SJCRH30 (cell line): ENCODE measurements at places on chromosomes 4 and X. TPM values are rescaled to one million over a fixed set of nuclear protein-coding genes. Genes with fewer than 3 reads are reported as not detected.

MAGEE1 gene
- 2.0 and 2.1 TPM in 2 replicates for total RNA-seq

DNA sequence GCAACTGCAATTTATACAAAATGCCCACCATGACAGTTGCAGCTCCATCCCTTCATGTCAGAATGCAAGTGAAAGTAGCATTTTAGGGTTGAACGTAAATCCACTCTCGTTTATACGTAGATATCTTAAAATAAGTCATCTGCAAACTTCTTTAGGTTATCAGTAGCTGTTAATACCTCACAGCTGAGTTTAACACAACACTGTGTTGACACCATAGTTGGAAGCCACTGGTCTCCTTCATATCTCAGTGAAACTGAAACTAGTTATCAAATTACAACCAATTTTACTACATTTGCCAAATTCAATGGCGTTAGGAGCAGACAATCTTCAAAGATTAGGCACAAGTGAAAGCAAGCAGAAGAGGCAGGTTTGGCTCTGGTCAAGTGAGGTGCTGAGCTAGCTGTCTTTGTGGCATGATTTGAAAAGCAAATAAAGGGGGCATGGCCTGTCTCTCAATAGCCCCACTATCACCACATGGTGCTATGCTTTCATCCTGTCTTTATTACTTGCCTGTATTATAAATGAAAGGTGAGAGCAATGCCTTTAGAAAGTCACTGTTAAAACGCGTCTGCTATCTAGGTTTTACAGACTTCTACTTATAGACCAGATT, 12.3 kb downstream of the PPP3CA start:
- H3K27ac ChIP-seq: no peak overlapping the region
- no peaks in the 10 kb centered on the region for H3K4me1 ChIP-seq
- DNase-seq: no peak
- H3K36me3 ChIP-seq: no peaks in the 10 kb centered on the region
- no peaks in the 10 kb centered on the region for H3K27me3 ChIP-seq
- no peak overlapping the region for H3K4me3 ChIP-seq

SRPK3 gene
- total RNA-seq: 17.9 and 33.6 TPM in 2 replicates

DNA sequence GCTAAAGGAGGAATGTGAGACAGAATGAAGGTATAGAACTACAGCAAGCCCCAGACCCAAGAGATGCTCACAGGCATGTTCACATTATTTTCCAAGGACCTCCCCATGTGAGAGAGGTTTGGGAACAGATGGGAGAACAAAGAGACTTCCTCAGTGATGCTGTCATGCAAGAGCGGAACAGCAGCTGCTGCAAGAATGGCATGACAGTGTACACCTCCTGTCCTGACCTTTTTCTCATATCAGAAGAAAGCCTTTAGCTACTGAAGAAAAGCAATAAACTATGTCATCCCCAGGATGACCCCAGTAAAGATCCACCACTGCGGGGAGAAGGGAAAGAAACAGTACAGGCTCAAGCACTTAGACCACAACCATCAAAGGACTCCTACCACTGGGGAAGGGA, 7.2 kb downstream of the PRDM5 start:
- H3K27ac ChIP-seq: peak overlapping the region; percentile 70
- peaks cover 13% of the 10 kb centered on the region; the same call in 1 of the 2 replicates for H3K36me3 ChIP-seq
- peak; percentile 80 for DNase-seq
- peaks cover 14% of the 10 kb centered on the region for H3K4me1 ChIP-seq
- H3K27me3 ChIP-seq: no peaks in the 10 kb centered on the region

DNA sequence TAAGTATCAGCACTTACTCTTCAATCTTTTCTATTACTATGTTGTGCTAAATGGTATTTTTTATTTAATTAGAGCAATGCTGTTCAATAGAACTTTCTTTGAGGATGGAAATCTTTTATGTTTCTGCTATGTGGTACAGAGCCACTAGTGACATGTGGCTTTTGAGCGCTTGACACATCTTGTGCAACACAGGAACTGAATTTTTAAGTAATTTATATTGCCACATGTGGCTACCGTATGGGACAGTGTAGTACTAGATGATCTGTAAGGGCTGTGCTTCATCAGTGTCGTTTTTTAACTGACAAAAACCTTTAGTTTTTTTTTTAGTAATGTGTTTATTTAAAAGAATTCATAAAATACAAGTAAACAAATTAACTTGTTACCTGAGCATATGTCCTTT, 22.4 kb downstream of the HPRT1 start:
- H3K27me3 ChIP-seq: no peaks in the 10 kb centered on the region
- no peak overlapping the region for H3K27ac ChIP-seq
- peaks cover 14% of the 10 kb centered on the region; the same call in 1 of the 2 replicates for H3K36me3 ChIP-seq
- no peak for DNase-seq
- H3K4me3 ChIP-seq: no peak overlapping the region

GPR143 gene
- not detected in 2 replicates for total RNA-seq

MAGEB2 gene
- total RNA-seq: 0.14 and 0.20 TPM in 2 replicates

- H3K27me3 ChIP-seq: no peaks in the 10 kb centered on the region
- H3K4me3 ChIP-seq: no peak overlapping the region
- DNase-seq: no peak
- H3K36me3 ChIP-seq: no peaks in the 10 kb centered on the region
- H3K27ac ChIP-seq: no peak overlapping the region
- no peaks in the 10 kb centered on the region for H3K4me1 ChIP-seq
Measured at GRCh38 chr4:166162327-166162726, 289.3 kb downstream of the TLL1 start.

DNA sequence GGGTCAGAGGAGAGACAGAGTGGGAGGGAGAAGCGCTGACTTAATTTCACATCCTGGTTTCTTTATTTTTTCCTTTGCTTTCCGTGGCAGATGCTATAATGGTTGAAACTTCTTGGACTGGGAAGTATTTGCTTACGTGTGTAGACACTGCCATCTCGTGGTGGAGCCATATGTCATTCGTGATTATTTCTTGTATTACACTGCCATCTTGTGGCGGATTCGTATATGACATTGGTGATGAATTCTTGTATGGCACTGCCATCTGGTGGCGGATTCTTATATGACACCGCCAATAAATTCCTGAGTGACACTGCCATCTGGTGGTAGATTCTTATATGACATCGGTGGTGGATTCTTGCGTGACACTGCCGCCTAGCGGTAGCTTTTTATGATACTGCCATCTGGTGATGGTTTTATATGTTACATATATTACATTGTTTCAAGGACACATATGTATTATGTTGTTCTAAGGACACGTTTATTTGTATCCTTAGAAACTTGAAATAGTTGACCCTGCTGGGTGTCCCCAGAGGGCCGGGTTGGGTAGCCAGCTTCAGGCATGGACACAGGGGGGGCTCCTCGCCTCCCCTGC, 37.3 kb upstream of the CLCN4 start:
- H3K27me3 ChIP-seq: no peaks in the 10 kb centered on the region
- DNase-seq: peak; percentile 68
- no peaks in the 10 kb centered on the region for H3K4me1 ChIP-seq
- no peak overlapping the region for H3K4me3 ChIP-seq
- H3K27ac ChIP-seq: no peak overlapping the region

GRCh38 chrX:51747671-51748070, 4.4 kb downstream of the GSPT2 start:
- H3K27ac ChIP-seq: no peak overlapping the region
- no peak overlapping the region for H3K4me3 ChIP-seq
- no peaks in the 10 kb centered on the region for H3K36me3 ChIP-seq
- DNase-seq: no peak

GRCh38 chr4:106677213-106677612, 308.6 kb upstream of the GIMD1 start:
- H3K27me3 ChIP-seq: no peaks in the 10 kb centered on the region
- DNase-seq: no peak
- no peaks in the 10 kb centered on the region for H3K4me1 ChIP-seq
- H3K4me3 ChIP-seq: no peak overlapping the region
- H3K27ac ChIP-seq: no peak overlapping the region

- H3K4me1 ChIP-seq: peaks cover 7% of the 10 kb centered on the region
- H3K27ac ChIP-seq: no peak overlapping the region
- no peak for DNase-seq
- no peaks in the 10 kb centered on the region for H3K27me3 ChIP-seq
- H3K4me3 ChIP-seq: no peak overlapping the region
Measured at GRCh38 chr4:124629681-124630080, 82.9 kb downstream of the ANKRD50 start.

GRCh38 chr4:86948276-86948675, 13.5 kb downstream of the AFF1 start:
- DNase-seq: no peak
- no peak overlapping the region for H3K4me3 ChIP-seq
- H3K27me3 ChIP-seq: no peaks in the 10 kb centered on the region
- H3K4me1 ChIP-seq: no peaks in the 10 kb centered on the region
- H3K36me3 ChIP-seq: 0 out of 2 replicates have a peak, but pooled peaks cover 3% of the 10 kb centered on the region

DNA sequence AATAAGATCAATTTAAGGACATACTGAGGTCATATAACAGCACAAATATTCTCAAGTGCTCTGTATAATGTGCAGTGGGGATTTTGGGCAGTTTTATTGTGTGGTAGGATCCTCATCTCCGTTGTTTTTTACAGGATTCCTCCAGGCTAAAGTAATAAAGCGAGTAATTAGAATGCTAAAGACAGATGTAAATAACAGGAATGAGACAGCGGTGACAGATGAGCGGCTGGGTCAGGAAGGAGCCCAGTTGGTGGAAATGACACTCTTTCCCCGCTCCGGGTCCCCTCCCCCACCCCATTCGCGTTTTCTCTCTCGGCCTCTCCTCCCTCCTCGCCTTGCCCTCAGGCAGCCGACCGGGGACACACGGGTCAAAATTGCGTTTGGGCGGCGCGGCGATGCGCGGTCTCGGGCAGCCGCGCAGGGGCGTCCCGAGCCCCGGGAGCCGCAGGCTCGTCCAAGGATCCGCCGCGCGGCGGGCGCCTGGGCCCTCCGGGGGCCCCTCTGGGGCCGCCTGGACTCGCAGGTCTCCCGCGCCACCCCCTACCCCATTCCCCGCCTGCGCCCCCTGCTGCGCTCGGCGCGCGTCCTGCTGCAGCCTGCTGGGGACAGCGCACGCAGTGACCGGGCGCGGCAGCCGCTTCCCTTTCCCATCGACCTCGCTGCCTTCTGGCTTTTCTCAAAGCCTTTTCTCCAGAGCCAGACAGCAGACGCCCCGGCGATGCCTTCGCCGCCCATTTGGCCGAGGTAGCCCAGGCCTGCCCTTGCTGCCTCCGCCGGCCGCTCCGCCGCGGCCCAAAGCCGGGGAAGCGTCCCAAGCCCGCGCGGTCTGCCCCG, 16.2 kb downstream of the POU4F2 start:
- no peaks in the 10 kb centered on the region for H3K4me1 ChIP-seq
- H3K4me3 ChIP-seq: peak overlapping the region; percentile 50
- H3K27ac ChIP-seq: no peak overlapping the region
- peak; percentile 43 for DNase-seq
- H3K27me3 ChIP-seq: no peaks in the 10 kb centered on the region

AMBN gene
- total RNA-seq: 0.10 TPM in 1 of 2 replicates, not detected in the other

DNA sequence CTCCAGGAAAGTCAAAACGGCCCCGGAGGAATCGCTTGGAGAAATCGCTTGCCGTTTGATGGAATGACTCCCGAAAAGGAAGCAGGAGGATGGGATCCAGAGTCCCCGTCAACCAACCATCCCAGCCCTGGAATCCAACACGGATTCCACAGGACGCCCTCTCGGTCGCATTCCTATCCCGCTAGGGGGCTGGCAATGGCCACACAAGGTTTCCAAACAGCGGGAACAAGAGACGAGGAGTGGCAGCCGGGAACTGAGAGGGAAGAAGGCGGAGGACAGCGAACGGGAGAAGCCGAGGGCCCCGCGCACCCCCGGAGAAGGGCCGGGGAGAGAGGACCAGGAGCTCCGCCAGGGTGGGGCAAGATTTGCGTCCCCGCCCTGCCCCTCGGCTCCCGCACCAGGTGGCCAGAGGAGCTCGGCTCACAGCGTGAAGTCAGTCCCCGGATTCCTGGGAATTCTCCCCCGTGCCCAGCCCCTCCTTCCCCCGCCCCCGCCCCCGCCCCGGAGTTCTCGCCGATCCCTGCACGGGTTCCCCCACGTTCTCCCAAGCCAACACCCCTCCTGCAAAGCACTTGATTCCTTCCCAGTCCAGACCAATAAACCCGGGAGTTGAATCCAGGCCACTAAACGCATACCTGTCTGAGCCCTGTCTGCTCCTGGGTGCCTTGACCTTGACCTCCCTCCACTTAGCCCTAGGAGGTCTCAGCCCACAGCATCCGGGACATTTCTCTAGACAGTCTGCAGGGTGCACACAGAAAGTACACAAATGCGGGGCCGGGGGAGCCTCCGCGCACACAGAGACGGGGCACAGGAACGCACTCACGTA, 1.4 kb downstream of the PDZD4 start:
- H3K4me3 ChIP-seq: peak overlapping the region; percentile 56
- no peak overlapping the region for H3K27ac ChIP-seq
- H3K27me3 ChIP-seq: no peaks in the 10 kb centered on the region
- no peaks in the 10 kb centered on the region for H3K36me3 ChIP-seq
- peak; percentile 25 for DNase-seq

- no peaks in the 10 kb centered on the region for H3K27me3 ChIP-seq
- H3K27ac ChIP-seq: no peak overlapping the region
- H3K4me3 ChIP-seq: no peak overlapping the region
- no peaks in the 10 kb centered on the region for H3K4me1 ChIP-seq
- DNase-seq: no peak
- no peaks in the 10 kb centered on the region for H3K36me3 ChIP-seq
Measured at GRCh38 chrX:11953615-11954014, 184.7 kb upstream of the FRMPD4 start.
